ENCODE measurements at places on chromosomes 3 and 15.

DNA sequence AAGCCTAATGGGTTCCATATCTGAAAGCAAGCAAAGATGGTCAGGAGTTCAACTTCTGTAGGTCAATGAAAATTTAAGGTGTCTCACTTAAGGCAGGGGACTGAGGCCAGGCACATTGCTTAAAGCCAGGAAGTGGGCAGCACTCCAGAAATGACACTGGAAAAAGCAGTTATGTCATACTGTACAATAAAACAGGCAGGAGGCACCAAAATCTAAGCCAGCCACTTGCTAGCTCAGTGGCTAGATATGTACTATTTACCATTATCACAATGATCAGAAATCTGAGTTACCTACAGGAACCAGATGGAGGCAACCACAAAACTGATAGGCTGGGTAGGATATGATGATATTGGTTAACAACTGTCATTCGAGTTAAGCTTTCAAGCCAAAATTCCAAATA is 57.3 kb downstream of the FRMD5 start:
- no peak for DNase-seq

DNA sequence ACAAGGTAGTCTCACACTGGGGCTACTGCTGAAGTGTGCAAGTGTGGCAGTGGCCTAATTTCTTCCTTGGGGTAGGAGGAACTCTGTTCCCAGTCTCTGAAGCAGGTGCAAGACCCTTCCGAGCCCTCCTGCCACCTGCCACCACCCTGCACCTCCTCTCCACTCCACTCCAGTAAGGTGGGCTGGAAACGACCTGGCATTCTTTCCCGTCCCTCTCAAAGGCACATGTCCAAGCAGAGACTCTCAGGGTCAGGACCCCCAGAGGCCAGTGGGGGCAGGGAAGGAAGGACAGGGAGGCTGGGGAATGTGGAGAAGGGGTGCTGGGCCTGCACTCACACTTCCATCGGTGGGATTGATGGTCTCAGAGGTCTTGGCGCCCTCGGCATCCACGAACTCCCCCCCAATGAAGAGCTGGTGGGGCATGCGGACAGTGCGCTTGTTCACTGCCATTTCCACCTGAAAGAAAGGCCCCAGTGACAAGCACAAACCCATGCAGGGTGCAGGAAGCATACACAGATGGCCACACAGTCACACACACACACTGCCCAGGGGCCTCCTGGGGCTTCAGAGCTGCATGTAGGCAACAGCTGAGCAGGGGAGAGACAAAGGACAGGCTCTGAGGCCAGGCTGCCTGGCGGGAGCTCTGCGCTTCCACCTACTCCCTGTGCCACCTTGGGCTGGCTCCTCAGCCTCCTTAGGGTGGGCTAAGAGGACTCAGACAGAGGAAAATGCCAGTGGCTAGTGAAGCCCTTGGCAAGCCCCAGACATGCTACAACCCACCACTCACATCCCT is 43.8 kb downstream of the ALDH1L1 start:
- no peak for DNase-seq

- no peak for DNase-seq
These were observed 239.4 kb upstream of the ZPLD1 start for GRCh38 chr3:102195198-102195948.

DNA sequence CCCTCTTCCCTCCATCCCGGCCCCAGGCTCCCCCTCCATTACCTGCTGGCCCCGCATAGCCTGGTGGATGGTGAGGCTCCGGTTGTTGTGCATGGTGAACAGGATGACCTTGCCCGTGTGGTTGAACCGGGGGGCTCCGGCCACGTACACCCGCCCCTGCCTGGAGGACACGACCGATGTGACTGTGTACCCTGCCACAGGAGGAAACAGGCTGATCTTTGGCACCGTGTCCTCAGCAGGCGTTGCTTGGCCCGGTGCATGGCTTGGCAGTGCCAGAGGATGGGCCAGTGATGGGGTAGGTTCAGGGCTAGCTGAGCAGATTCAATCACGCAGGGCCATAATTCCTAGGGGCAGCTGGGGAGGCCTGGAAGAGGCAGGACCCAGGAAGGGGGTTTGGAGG is 58.1 kb downstream of the FEM1B start:
- no peak for DNase-seq

GRCh38 chr3:60916546-60916945 is 334.7 kb downstream of the FHIT start:
- DNase-seq = no peak

DNA sequence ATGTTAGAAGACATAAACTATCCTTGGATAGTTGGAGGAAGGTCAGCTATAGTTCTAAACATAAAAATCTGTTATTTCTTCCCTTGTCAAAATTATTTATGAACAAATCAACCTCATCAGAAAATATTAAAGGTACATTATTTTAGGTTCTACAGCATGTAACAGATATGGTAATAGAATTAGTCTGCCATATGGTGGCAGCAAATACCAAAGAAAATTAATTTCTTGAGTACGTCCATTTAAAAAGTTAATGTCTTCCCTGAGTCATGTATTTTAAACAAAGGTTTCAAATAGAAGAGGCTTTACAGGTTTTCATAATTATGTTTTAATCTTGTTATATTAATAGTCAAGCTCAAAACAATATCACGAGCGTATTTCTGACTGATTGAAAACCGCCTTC is 17.9 kb upstream of the ANKRD28 start:
- DNase-seq = no peak

DNA sequence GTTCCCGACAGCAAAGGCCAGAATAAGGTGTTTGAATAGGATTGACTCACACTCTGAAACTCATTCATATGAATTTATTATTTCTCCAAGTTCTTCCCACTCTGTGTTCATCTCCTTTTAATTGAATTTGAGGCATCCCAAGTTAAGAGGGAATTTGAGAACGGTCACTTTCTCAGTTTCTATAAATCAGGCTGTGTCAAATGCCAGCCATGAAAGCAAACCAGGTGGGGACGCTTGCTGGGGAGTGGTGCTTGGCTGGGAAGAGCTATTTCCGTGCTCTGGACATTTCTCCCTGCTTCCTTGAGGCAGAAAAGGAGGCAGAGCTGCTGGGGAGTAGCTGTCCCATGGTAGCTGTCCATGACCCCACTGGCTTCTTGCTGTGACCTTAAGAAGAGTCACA is 116.6 kb downstream of the FBN1 start:
- DNase-seq = no peak

DNA sequence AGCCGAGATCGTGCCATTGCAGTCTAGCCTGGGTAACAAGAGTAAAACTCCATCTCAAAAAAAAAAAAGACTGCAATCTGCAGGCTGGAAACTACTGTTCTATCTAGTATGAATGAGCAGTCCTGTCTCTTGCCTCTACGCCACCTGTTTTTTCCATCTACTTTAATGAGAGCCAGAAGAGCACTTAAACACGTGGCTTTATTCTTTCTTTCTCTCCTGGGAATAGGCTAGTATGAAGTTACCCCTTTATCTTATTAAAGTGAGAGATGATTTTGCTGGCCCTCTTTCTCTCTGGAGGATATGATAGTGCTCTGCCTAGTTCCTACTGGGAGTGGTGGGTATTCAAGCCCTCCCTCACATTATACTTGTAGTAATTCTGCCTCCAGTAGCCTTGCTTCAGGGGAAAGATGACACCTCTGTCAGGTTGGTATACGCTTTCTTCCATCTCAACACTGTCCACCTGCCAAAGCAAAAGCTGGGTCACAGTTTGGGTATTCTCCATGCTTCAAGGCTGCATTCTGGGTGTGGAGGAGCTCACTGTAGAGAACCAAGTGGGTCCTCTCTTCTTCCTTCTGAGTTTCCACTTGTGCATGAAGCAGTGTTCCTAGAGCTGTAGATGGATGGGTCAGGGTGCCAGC is 17.8 kb downstream of the MAPKBP1 start:
- no peak for DNase-seq
